ENCODE measurements at places on chromosomes 6 and 20.

DNA sequence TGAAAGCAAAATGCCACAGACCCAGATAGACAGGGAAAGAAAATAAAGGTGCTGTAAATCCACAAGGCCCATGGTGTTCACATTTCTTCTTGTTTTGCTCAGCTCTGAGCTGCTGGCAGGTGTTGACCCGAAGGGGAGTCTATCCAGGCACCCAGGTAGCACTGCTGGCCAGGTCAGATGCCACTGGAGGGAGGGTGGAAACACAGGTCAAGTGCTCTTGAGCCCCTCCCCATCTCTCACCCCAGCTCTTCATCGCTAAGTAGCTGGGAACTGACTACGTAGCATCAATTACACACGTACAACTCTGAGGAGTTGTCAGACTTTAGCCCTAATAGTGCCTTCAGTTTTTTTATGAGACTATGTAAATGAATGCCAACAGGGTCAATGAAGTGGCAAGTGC lies 287.8 kb upstream of the QKI start:
- DNase-seq, result no peak

- no peak for DNase-seq
These were observed 180.6 kb upstream of the TAB2 start for GRCh38 chr6:149136913-149137286.

- DNase-seq, result no peak
These were observed 1278.4 kb upstream of the GJE1 start for GRCh38 chr6:140854318-140854717.

DNA sequence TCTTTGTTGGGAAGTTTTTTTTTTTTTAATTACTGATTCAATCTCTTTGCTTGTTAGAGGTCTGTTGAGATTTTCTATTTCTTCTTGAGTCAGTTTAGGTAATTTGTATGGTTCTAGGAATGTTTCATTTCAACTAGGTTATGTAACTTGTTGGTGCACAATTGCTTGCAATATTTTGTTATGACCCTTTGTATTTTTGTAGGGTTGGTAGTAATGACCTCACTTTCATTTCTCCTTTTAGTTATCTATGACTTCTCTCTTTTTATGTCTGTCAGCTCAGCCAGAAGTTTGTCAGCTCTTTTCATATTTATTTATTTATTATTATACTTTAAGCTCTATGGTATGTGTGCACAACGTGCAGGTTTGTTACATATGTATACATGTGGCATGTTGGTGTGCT lies 51.1 kb upstream of the SLC24A3 start:
- DNase-seq, result no peak

- no peak for DNase-seq
These were observed 166.5 kb downstream of the SMOC2 start for GRCh38 chr6:168607272-168608112.

DNA sequence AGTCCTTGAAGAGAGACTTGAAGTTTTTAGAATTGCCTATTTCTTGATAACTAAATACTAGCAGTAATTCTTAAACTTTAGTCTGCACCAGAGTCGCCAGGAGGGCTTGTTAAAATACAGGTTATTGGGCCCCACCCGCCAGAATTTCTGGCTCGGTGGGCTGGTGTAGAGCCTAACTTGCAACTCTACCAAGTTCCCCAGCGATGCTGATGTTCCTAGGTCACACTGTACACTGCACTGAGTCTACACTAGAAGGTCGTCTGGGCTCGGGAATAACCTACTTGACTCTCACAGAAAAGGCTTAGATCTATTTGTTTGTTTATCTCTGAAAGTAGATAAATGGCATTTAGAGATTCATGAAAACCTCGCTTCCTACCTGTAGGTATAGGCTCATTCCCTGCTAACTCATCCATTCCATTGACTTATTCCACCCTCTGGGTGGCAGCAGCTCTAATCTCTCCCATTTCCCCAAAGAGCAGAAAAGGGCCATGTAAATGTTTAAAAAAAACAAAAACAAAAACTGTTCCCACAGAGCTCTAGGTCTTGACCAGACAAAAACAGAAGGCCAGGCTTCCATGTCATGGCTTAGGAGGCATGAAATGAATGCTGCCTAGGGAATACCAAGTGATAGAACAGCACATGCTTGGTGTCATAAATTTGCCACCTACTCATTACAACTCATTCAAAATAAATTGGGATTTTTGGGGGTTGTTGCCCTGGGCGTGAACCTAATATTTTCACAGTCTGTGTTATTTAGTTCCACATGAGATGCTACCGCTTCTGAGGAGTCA lies 292.1 kb downstream of the ADGB start:
- DNase-seq, result no peak

DNA sequence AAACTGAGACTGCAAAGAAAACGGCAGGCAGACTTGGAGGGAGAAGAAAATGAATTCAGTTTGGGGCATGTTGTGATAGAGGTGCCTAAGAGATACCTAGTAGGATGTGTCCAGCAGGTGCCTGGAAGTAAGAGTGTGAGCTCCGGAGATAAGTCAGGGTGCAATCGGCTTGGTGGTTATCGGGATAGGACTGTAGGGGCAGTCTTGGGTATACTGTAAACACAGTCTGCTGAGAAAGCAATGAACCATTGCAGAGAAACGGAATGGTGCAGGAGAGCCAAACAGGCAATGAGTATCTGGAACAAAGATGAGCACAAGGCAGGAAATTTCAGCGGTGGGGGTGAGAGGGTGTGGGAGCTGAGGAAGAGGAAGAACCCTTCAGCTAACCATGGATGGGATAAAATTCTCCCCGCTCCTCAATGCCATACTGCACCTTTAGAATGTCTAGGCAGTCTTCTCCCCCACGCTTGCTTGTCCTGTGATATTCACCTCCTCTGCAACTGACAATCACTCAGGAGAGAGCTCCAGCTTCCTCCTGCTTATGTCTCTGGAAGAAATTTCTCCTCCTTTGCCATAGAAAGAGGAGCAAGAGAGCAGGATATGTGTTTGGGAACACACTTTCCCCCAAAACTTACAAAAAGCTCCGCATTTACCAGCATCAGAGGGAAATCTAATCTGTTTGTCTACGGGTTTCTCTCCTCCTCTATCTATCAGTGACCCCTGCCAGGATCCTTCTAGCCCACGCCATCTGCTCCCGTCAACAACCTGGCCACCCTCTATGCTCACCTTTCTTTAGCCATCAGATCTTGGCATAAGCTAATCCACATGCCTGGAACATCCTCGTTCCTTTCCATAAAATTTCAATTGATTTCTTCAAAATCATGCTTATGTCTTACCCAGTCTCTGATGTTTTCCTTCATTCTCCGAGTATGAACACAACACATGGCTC lies 381.7 kb upstream of the JARID2 start:
- no peak for DNase-seq

Measured in activated gamma-delta T cell (primary cell).